ENCODE measurements at places on chromosomes 1 and 21. TPM values are rescaled to one million over a fixed set of nuclear protein-coding genes. Genes with fewer than 3 reads are reported as not detected.

The IVNS1ABP gene
- 565 TPM for total RNA-seq

The SPRR2E gene
- total RNA-seq = not detected

DNA sequence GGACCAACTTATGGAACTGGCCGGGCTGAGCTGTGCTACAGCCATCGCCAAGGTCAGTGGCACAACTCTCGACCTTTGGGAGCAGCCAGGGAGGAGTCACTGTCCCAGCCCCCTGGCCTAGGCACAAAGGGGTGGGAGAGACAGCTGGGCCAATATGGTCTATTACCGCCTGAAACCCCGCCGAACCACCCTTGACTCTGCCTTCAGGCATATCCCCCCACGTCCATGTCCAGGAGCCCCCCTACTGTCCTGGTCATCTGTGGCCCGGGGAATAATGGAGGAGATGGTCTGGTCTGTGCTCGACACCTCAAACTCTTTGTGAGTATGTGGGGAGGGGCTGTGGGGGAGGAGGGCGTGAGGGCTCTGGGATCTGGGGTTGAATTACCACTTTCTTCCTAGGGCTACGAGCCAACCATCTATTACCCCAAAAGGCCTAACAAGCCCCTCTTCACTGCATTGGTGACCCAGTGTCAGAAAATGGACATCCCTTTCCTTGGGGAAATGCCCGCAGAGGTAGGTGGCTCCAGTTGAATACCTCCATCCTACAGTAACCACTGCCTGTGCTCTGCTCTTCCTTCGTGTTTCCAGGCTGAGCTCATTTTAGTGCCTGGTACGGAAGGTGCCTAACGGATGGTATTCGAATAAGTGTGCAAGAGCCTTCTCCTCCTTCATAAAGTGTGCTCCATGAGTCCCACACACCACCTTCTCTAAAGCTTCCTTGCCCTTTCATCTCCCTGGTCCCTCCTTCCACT lies 758 bp downstream of the NAXE start:
- DNase-seq = no peak

- DNase-seq = no peak
These were observed 51.0 kb downstream of the TNN start for GRCh38 chr1:175118375-175119367.
